Left ventricle myocardium superior (tissue), 1 donor: ENCODE measurements at places on chromosomes 7 and 10. TPM values are rescaled to one million over a fixed set of nuclear protein-coding genes. Genes with fewer than 3 reads are reported as not detected.

- no peak for DNase-seq
Observed at GRCh38 chr10:32388258-32389027, 41.5 kb upstream of the EPC1 start.

- no peak for DNase-seq
Observed at GRCh38 chr10:77082601-77083252, 554.9 kb downstream of the KCNMA1 start.

RPEL1 gene
- not detected for total RNA-seq

GPR15LG gene
- total RNA-seq, result not detected

HABP2 gene
- not detected for total RNA-seq
